ENCODE measurements at places on chromosomes 5 and 9.
A peak's percentile ranks its signal among the peaks of the same experiment; 100 is the strongest.

DNA sequence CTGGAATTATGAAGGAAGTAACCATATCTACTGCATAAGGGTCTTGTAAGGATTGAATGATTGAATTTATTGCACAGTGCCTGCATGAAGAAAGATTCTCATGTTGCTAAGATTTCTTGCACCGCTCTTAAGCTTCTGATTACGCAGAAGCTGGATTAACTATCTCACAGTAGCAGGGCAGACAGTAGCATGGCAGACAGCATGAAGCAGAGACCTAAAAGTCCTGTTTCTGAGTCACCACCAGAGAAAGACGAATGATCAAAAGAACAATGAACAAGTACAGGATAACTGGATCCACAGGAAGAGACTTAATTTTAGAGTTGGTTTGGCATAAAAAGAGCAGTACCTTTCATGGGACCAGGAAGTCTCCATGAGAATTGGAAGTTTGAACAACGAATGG is 142.4 kb downstream of the MAPKAP1 start:
- DNase-seq: no peak

- DNase-seq: no peak
Measured at GRCh38 chr9:82504620-82505019, 516.0 kb downstream of the SPATA31D1 start.

- DNase-seq: peak; percentile 43
Measured at GRCh38 chr5:176810687-176811501, 535 bp downstream of the UNC5A start.

DNA sequence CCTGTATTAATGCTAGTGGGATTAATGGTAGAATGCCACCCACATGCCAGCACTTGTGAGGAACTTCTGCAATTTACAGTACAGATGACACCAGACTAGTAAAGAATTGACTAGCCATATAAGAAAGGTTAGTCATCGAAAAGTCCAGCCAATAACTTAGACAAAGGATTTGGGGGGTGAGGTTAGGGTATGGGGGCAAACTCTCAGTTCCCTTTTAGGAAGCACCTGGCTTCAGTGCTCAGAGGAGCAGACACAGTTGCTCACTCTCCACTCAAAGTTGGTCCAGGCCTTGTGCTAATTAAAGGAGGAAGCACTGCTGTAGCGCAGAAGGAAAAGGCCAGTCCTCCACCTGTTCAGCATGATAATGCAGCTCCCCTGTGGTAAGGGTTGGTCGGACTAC is 25.2 kb downstream of the TGFBR1 start:
- DNase-seq: no peak

GRCh38 chr5:79111960-79112702 is 522 bp downstream of the BHMT start:
- no peak for DNase-seq

DNA sequence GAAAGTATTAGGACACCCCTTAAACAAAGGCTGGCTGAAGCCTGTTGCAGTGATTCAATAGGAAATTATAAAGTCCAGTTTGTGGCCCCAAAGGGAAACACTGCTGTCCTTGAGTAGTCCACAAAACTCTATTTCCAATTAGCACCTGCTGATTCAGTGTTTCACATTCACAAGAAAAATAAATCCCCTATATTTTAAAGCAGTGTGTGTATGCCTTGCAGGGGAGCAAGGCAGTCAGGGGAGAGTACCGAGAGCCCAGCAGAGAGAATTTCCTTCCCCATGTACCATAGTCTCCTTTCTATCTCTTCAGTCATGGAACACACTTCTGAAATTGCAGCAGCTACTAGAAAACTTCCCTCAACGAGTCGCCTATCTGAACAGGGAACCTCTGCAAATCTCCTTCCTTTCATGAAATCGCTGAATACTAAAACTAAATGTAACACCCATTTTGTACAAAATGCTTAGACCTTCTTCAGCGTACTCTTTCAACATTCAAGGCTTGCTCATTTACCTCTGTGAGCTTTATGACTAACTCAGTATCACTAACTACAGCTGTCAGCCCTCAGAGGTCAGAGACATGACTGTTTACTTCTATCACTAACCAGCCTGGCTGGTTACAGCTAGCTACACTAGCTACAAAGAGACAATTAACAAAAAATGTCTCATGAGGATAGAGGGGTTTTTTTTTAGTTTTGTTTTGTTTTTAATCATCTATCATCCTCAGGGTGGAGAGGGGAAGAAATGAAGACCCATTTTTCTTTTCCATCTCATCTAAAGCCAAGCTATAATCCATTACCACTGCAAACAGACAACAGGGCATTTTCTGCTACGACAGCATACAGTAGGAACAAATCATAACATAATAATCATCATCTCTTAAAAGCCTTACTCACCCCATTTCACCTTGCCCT is 188.7 kb downstream of the EBF1 start:
- no peak for DNase-seq

- peak; percentile 50 for DNase-seq
Measured at GRCh38 chr9:137458194-137459151, 661 bp downstream of the NSMF start.

DNA sequence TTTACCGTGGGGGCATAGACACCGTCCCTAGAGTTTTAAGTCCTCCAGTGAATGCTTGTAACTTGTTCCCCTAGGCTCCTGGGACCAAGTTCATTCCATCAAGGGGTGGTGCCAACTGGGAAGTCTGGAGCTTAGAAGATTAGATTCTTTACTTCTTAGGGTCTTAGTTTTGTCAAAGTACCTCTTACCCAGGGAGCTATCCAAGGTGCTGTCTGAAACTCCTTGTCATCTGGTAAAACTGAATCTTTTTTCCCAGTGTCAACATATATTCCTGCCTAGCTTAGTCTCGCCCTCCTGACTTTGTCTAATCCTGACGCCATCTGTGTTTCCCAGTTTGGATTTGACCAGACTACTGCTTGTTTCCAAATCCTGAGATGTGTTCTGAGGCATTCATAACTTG is 41.6 kb downstream of the MAMDC2 start:
- no peak for DNase-seq

DNA sequence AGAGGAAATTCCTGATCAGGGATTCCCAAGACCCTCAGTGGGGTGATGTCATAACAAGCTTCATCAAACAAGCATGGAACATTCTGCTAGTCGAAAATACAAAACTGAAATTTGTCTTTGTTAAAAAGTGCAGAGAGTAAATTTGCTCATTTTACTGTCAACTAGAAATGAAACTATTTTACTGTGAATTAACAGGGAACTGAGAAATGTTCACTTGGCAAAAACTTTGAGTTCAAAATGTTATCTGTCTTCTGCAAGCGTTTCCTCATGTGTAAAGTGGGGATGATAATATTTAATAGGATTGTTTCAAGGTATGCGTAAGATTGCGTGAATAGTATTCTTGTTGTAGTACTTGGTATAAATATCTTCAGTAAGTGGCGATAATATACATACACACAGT is 45.4 kb downstream of the ALDH1A1 start:
- DNase-seq: no peak

DNA sequence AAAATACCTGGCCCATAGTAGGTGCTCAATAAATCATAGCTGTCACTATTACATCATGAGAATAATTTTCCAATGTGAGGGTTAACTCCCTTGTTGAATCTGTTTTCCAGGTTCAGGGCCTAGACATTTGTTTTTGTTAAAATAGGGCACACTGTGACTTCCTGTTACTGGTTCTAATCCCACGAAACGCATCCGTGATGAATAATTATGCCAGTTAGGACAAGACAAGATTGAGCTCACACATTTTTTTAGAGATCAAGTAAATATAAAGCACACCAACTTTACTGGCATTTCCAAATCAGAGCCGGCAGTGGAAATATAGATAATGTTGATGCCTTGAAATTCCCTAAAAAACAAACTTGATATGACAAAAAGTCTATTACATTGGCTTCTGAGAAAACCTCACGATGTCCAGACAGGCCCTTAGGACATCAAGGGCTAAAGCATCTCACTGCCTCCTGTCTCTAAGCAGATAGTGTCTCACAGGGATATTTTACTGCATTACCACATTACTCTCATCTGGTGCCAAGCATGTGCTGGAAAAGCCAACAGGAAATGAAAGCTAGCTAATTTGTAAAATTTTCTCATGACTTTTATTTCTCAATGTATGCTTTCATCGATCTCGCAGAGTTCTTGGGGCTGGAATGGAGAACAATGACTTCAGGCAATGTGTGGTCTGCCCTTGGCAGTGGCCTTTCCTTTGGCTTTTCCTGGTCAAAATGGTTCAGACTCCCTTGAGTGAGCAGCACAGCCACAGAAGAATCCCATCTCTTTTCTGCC is 414.3 kb upstream of the PAPPA start:
- DNase-seq: no peak

- DNase-seq: peak; percentile 1
Measured at GRCh38 chr5:39714036-39714698, 289.4 kb upstream of the DAB2 start.

GRCh38 chr5:144390133-144390532 is 219.5 kb downstream of the KCTD16 start:
- DNase-seq: no peak

DNA sequence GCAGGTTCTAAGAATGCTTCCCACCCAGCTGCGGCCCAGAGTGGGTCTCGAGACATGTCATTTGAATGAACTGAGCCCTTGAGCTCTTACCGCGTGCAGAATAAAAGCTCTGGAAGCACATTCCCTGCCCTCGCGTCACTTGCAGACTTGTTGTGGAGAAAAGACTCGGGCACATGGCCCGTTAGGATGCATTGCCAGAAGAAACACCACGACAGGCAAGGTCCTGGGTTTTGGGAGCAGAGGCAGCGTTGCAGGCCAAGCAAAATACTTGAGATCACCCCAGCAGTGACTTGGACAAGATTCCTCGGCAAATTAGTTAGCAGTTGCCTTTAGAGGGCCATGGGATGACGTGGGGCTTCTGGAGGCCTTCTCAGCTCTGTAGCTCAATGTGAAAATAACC is 170.8 kb upstream of the MSX2 start:
- no peak for DNase-seq

DNA sequence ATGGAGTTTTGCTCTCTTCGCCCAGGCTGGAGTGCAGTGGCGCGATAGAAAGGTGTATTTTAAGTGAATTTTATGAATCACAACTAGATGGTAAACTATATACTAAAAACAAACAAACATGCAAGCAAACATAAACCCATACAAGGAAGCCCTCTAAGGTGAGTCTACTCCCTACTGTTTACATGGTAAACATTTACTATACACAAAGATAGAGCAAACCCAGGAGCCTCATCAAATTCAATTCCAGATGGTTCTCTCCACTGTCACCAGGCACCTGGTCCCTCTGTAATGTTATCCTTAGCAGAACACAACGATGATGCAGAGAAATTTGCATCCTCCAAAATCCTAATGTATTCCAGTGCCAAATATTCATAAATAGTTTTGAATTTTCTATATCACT is 17.9 kb downstream of the ANKH start:
- no peak for DNase-seq

GRCh38 chr5:104751969-104752368 is 1189.4 kb upstream of the NUDT12 start:
- no peak for DNase-seq

DNA sequence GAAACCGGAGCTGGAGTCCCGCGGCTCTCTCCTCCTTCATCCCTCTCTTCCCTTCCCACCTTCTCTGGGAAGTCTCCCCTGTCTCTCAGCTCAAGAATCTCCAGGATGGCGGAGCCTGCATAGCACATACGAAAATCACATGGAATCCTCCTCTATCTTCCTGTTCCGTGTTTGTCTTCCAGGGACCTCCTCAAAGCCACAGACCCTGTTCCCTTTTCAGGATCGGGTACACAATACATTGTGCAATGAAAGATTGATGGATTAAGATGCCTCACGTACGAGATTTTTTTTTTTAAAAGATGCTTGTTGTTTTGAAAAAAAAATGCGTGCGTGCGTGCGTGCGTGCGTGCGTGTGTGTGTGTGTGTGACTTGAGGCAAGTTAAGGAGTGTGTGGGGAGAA is 46.6 kb upstream of the OLFM1 start:
- no peak for DNase-seq

DNA sequence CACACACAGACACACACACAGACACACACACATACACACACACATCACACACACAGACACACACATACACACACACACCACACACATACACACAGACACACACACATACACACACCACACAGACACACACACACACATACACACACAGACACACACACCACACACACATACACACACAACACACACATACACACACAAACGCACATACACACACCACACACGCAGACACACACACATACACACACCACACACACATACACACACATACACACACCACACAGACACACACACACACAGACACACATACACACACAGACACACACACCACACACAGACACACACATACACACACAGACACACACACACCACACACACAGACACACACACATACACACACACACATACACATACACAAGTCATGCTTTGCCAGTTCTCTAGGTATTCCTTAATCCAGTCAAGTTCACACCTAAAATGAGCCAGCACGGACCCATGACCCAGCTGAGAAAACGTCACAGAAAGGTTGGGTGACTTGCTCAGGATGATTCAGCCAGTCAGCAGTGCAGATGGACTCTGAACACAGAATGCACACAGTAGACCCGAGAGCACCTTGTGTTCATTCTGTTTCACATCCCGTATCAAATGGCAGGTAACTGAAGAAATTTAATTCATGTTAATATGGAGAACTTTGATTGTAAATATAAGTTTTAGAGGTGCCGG is 746.4 kb downstream of the MTRR start:
- no peak for DNase-seq

DNA sequence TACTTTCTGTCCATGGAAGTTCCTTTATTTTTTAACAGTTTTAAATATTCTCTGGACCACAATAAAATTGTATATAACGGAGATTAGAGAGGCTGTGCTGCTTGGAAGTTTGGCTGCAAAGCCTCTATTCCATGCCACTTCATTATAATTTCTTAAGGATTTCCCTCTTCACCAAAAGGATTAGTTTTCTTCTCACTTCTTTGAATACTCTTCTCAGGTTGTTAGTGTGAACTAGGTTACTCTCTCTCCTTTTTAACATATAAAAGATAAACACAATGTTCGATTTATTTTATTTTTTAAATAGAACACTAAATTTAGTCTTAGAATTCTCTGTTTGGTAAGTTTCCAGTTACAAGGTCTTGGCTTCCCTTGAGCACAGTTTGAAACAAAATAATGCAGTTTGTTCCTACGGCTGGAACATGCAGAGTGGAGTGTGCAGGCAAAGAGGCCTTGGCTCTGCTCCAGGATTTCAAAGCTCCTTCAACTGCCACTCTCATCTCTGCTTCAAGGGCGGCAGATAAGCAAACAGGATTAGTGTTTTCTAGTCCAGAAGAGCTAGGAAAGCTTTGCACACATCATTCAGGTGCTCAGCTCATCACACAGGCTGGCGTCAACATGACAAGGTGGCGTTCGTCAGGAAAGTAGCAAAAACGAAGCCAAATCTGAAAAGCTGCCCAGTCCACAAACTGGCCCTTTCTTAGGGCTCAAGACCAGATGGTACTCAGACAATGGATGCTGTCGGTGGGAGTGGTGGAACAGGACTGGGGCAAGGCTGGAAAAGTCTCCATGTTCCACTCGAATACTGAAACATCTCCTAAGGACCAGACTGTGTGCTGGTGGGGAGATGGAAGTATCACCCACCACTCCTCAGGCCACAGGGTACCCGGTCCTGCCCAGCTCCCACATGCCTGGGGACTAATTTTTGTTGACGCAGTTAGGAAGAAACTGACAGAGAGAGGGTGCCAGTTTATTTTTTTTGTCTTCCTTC is 286.6 kb downstream of the CRB2 start:
- DNase-seq: peak; percentile 96

- DNase-seq: no peak
Measured at GRCh38 chr9:68980341-68980914, 33.5 kb downstream of the PRKACG start.

Measured in NCI-H345 (cell line).